ENCODE measurements at places on chromosomes 2 and 18.
A peak's percentile ranks its signal among the peaks of the same experiment; 100 is the strongest.

- peak; percentile 82 for DNase-seq
- no peaks in the 10 kb centered on the region for H3K4me1 ChIP-seq
- H3K27me3 ChIP-seq: no peaks in the 10 kb centered on the region
- H3K36me3 ChIP-seq: no peaks in the 10 kb centered on the region
- H3K27ac ChIP-seq: no peak overlapping the region
Measured at GRCh38 chr18:66548747-66549146, 55.1 kb downstream of the CDH19 start.

DNA sequence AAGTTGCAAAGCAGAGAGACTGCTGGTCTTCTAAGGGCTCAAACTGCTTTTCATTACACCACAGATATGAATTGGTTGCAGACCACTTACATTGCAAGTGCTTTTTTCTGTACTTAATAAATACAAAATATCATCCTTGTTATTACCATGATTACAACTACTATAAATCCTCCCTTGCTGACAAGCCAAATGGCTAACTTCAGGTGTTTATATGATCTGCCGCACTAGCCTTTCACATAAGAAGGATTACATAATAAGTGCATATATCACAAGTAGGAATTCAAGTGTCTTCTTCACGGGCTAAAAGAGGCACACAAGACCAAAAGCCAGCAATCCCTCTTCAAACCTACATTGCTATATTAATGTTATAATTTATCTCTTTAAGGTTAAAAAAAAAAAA lies 373.0 kb downstream of the ZEB2 start:
- no peak overlapping the region for H3K4me3 ChIP-seq
- no peak overlapping the region for H3K27ac ChIP-seq
- no peaks in the 10 kb centered on the region for H3K4me1 ChIP-seq
- H3K36me3 ChIP-seq: no peaks in the 10 kb centered on the region

DNA sequence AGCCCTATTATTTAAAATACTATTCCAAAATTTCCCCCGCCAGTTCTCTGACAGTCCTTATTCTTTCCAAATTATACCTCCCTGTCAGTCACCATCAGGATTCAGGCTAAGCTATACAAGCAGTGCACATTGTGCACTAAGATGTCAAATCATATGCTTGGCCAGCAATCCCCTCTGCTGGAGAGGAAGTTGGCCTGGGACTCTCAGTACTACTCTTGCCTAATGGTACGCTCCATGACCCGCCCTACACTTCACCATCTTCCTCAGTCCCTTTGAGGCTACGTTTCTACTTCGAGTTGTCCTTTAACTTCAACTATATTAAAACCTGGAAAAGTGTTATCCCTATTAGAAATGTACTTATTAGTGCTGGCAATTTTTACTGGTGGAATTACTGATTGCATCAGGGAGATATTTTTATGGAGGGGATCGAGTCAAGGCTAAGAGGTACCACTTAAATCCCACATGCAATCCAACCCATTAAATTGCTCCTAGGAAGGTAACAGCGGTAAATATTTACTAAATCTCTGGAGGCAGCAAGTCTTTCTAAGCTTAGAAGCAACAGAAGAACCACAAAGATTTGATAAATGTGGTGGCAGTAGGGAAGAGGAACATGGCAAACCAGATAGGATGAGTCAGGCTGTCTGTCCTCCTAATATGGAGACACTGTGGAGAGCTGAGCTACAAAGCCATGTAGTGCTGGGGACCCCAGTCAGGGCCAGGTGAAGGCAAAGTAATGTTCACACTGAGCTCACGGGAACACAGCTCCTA lies 2.7 kb downstream of the USP40 start:
- no peak overlapping the region for H3K27ac ChIP-seq
- no peaks in the 10 kb centered on the region for H3K36me3 ChIP-seq
- no peak for DNase-seq
- no peaks in the 10 kb centered on the region for H3K4me1 ChIP-seq

GRCh38 chr2:7849027-7849426 lies 832.8 kb upstream of the ID2 start:
- H3K4me3 ChIP-seq: no peak overlapping the region
- H3K27me3 ChIP-seq: no peaks in the 10 kb centered on the region
- no peak overlapping the region for H3K27ac ChIP-seq
- no peaks in the 10 kb centered on the region for H3K36me3 ChIP-seq
- no peaks in the 10 kb centered on the region for H3K4me1 ChIP-seq

DNA sequence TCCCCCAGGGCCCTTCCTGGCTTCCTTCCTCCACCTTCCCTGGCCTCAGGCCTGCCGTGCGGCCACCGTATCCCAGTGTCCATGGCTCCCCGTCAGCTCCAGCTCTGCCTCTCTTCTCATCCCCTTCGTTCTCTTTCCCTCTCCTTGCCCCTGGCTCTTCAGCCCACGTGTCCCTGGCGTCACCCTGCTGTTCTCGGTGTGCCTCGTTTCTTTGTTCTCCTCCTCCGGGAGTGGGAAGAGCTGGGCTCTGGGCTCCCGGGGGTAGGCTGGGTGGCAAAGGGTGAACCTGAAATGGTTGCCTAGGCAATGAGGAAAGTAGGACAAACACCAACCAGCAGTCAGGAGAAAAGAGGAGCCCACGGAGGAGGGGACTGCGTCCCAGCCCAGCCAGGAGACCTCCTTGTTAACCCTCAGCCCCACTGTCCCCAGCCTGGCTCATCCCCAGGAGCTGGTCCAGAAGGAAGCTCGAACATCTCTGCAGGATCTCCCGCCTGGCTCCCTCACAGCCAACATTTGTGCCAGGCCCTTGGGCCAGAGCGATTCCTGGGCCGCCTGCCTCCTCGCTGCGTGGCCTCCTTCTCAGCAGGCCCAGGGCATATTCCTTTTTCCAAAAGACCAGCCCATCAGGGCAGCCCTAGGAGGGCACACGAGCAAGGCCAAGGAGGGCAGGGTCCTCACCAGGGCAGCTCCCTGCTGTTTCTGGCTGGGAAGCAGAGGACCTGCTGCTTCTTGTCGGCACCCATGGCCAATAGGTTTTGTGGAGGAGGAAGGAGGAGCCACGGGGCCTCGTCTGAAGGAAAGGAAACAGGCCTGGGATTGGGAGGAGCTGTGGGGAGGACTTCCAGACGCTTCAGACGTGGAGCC lies 30.9 kb upstream of the DNMT3A start:
- DNase-seq: no peak
- no peak overlapping the region for H3K4me3 ChIP-seq
- H3K27me3 ChIP-seq: no peaks in the 10 kb centered on the region
- H3K36me3 ChIP-seq: no peaks in the 10 kb centered on the region
- no peak overlapping the region for H3K27ac ChIP-seq

GRCh38 chr18:48771641-48772375 lies 179.0 kb downstream of the SMAD7 start:
- no peak for DNase-seq
- no peaks in the 10 kb centered on the region for H3K27me3 ChIP-seq
- H3K27ac ChIP-seq: no peak overlapping the region
- H3K4me1 ChIP-seq: no peaks in the 10 kb centered on the region
- no peak overlapping the region for H3K4me3 ChIP-seq
- H3K36me3 ChIP-seq: no peaks in the 10 kb centered on the region

DNA sequence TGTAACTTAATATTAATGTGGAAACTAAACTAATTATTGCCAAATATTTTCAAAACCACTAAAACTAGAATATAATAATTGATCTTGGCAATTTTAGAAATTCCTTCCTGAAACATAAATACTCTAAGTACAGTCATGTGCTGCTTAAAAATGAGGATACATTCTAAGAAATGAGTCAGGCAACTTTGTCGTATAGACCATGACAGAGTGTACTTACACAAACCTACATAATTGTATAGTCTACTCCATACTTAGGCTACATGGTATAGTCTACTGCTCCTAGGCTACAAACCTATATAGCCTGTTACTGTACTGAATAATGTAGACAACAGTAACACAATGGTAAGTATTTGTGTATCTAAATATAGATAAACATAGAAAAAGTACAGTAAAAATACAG lies 27.6 kb downstream of the FEZ2 start:
- no peak overlapping the region for H3K4me3 ChIP-seq
- no peak for DNase-seq
- H3K27ac ChIP-seq: no peak overlapping the region

DNA sequence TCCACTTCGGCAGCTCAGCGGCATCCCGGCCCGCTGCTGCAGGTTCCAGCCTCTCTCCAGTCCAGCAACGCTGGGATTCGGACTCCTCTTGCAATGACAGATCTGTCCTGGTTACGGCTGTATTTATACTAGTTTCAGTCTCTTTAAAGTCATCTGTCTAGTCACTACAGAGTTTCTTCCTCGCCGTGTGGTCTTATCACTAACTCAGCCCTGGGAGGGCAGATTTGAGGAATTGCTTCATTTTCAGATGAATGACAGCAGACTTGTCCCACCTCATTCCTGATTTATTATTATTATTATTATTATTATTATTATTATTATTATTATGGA lies 2.2 kb downstream of the KLHL29 start:
- peaks cover 14% of the 10 kb centered on the region for H3K4me1 ChIP-seq
- H3K27me3 ChIP-seq: peaks cover 68% of the 10 kb centered on the region
- DNase-seq: no peak

DNA sequence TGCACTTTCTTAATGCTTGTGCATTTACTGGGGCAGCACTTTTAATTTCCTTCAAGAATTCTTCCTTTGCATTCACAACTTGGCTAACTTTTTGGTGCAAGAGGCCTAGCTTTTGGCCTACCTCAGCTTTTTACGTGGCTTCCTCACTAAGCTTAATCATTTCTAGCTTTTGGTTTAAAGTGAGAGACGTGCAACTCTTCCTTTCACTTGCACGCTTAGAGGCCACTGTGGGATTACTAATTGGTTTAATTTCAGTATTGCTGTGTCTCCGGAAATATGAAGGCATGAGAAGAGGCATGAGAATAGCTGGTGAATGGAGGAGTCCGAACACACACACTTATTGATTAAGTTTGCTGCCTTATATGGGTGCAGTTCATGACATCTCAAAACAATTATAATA lies 354.1 kb downstream of the DLGAP1 start:
- no peaks in the 10 kb centered on the region for H3K27me3 ChIP-seq
- H3K36me3 ChIP-seq: 0 out of 2 replicates have a peak, but pooled peaks cover 6% of the 10 kb centered on the region
- H3K4me1 ChIP-seq: no peaks in the 10 kb centered on the region
- no peak overlapping the region for H3K4me3 ChIP-seq
- DNase-seq: no peak
- H3K27ac ChIP-seq: no peak overlapping the region

- H3K27me3 ChIP-seq: no peaks in the 10 kb centered on the region
- H3K27ac ChIP-seq: no peak overlapping the region
- H3K36me3 ChIP-seq: no peaks in the 10 kb centered on the region
Measured at GRCh38 chr2:9965119-9965822, 13.8 kb downstream of the GRHL1 start.

- DNase-seq: no peak
- H3K27me3 ChIP-seq: no peaks in the 10 kb centered on the region
Measured at GRCh38 chr2:96156926-96157648, 11.8 kb upstream of the DUSP2 start.

- H3K27me3 ChIP-seq: no peaks in the 10 kb centered on the region
- no peak overlapping the region for H3K27ac ChIP-seq
- no peak for DNase-seq
- no peaks in the 10 kb centered on the region for H3K4me1 ChIP-seq
- H3K4me3 ChIP-seq: no peak overlapping the region
Measured at GRCh38 chr2:28224648-28225472, 167.8 kb upstream of the FOSL2 start.

GRCh38 chr2:24421668-24422067 lies 61.3 kb upstream of the ITSN2 start:
- no peaks in the 10 kb centered on the region for H3K36me3 ChIP-seq
- no peak overlapping the region for H3K4me3 ChIP-seq
- H3K27me3 ChIP-seq: no peaks in the 10 kb centered on the region
